HT-29 (cell line): ENCODE measurements at places on chromosomes 3 and 15. TPM values are rescaled to one million over a fixed set of nuclear protein-coding genes. Genes with fewer than 3 reads are reported as not detected.

- DNase-seq = no peak
These were observed 481 bp downstream of the ADAMTS17 start for GRCh38 chr15:100341239-100341749.

- peak; percentile 38 for DNase-seq
These were observed 9.7 kb upstream of the CYFIP1 start for GRCh38 chr15:22989576-22990477.

- no peak for DNase-seq
These were observed 166.9 kb downstream of the SUCNR1 start for GRCh38 chr3:152040319-152040718.

DNA sequence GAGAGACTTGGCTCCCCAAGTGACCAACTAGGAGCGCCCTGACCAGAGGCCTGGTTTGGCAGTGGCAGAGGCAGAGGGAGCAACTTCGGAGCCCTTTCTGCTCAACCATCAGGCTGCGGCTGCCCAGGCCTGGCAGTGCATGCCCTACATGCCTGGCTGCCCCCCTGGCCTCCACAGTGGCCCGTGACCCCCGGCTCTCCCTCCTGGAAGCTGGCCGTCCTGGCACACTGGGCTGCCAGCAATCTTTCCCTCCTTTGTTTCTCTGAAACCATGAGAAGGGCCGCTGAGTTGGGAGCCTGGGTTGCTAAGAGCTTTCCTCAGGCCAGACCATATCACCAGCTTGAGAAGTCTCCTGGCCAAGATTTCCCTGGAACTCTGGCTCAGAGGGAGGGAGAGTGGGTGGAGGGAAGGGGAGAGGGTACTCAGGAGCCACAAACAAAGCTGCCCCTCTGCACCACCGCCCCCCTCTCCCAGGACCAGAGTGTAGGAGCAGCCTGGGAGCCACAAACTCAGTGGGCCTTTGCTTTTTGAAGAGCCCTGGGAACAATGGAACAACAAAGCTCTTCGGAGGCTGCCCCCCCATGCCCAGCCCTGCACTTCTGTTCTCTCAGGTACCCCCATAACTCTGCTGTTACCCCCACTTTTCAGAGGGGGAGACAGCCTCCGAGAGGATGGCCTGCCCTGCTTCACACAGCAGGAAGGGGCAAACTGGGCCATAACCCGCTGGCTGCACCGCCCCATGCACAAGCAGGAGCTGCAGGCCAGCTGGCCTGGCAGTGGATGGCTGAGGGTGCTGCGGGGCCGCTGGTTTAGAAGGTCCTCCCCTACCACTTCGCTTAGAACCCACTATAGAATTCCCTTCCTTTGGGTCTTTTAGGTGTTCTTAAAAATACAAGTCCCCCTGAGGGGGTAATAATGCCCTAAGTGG is 11.3 kb downstream of the CORO2B start:
- no peak for DNase-seq

DNA sequence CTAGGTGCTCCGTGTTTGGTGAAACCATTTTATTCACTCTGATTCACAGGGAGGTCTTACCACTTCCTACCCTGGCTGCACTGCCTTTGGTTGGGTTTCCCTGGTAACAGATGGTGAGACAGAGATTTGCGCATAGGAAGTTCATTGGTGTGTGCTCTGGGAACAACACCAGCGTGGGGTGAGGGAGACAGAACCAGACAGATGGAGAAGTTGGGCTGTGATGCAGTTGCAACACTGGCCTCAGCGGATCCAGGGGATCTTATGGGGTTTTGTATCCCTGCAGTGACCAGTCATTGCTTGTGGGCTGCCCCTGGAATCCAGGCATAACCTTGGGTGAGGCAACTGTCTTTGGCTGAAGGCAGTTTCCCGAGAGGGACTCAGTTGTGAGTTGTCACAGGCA is 12.5 kb upstream of the IL16 start:
- DNase-seq = no peak

- DNase-seq = no peak
These were observed 19.3 kb upstream of the ZNF770 start for GRCh38 chr15:35007397-35007796.

DNA sequence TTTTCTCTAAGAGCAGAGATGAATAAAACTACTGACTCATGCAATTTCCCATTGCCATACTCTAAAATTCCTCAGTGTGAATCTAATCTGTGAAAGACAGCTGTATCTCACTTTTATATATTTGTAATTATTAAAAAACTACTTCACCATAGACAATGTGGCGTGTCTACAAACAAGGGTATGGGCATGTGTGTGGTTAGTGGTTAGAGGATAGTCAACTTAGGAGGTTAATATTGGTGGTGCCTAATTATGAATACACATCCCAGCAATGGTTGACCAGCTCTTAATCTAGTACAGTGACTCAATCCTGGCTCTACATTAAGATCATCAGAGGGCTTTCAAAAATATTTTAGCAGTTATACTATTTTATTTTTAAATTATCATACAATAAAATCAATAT is 94.5 kb downstream of the GOLIM4 start:
- no peak for DNase-seq

The C3orf49 gene
- not detected in 2 replicates for total RNA-seq

- no peak for DNase-seq
These were observed 26.2 kb downstream of the TMOD3 start for GRCh38 chr15:51855612-51856011.
